Right cardiac atrium (tissue), 5 donors: ENCODE measurements at places on chromosomes 1 and 21.

DNA sequence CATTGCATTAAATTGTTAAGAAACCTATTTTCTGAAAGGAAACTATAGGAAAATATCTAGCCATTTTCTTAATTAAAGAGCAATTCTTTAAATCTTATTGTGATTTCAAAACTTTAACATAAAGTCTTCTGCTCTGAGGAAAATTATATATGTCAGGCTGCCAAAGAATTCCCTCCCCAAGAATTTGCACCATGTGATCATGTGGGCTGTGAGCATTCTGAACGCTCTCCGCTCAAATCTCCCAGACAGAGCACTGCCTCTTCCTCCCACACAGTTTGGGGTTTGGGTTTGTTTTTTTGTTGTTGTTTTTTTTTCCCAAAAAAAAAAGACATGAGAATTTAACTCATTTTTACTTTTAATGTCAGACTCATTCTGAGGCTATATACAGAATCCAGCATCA, 155.9 kb upstream of the PALMD start:
- DNase-seq = no peak

DNA sequence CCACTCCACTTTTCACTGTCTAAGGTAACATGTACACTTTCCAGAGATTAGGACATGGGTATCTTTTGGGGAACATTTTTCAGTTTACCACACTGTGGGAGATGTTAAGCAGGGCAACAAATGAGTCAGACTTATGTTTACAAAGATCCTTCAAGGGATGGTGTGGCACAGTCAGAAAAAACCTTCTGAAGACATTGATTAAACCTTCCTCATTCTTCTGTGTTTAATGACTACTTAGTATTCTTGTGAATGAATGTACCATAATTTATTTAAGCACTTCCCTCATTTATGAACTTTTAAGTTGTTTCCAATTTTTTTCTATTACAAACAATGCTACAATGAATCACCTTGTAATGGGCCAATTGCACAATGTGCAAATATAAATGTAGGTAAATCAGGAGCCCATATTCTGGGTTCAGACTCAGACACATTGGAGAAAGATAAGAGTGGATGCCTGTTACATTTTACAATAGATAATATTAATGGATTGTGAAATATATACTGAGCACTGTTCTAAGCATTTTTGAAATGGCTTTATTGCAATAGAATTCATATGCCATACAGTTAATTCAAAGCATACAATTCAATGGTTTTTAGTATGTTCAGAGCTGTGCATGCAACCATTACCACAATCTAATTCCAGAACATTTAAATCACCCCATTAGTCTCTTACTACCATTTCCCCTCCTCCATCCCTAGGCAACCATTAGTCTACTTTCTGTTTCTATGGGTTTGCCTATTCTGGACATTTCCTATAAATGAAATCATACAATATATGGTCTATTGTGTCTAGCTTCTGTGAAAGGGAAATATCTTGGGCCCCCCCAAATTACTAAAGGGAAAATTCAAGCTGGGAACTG, 1.9 kb upstream of the SFT2D2 start:
- no peak for DNase-seq

GRCh38 chr1:86466986-86467385, 1.7 kb upstream of the CLCA1 start:
- no peak for DNase-seq

DNA sequence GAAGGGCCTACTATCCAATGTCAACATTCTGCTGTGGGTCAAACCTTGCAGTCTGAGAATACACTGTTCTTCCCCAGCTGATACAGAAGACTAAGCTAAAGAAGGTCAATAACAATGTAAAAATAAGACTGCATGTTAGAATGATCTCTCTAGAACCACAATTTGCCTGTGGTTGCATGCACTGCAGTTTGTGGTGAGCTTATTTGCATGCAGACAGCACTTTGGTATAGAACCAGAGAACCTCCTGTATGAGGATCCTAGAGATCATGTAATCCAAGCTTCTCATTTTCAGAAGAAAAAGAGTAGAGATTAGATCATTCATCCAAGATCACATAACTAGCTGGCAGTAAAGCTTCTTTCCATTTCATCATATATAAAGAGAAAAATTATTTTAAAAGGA, 15.8 kb downstream of the SYNJ1 start:
- no peak for DNase-seq

DNA sequence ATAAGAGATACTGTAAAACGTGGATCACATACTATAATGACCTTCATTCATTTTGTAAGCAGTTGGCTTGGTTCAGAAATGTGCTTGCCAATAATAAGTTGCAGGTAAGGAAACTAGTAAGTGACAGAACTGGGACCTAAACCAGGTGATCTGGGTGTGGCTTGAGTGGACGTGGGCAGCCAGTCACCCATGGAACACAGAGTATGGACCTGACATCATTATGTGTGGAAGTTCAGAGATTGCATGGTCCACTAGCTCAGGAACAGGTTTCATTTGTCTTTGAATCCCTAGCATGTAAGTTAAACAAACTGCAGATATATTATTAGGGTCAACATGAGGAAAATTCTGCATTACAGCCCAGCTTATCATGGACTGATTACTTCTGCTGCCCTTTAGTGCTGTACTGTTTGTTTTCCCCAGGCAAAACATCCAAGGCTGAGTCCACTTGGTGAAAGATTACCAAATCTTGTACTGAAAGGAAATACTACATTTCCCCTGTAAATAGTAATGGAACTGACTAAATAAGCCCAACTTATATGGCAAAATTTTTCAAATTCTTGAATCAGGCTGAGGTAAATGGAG, 327.3 kb upstream of the SGIP1 start:
- DNase-seq = no peak

- DNase-seq = no peak
Observed at GRCh38 chr21:14119038-14119437, 91.7 kb downstream of the LIPI start.

GRCh38 chr1:3586986-3587759, 24.1 kb downstream of the MEGF6 start:
- no peak for DNase-seq
